ENCODE measurements at places on chromosomes 5 and 9.

- no peak for DNase-seq
Measured at GRCh38 chr9:87267251-87268070, 230.2 kb upstream of the DAPK1 start.

DNA sequence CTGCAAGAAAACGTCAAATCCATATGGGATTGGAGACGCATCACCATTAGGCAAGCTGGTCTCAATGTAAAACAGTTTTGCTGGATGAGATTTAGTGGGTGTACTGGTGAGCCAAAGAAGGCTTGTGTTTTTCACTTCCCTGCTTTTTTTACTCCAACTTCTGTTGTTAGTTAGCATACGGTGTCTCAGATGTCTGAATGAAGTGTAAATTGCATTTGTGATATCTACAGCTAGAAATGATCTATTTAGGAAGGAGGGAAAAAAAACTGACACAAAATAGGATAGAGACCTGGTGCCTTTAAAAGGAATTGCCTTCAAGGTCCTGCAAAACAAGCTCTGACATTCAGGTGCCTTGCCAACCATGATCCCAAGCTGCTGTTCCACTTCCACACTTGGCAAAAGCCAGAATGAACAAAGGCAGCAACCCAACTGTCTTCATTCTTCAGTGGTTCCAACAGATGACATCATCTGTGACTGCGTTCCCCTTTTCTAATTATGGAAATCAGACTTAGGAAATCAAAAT is 104.2 kb upstream of the RAI14 start:
- DNase-seq = no peak

DNA sequence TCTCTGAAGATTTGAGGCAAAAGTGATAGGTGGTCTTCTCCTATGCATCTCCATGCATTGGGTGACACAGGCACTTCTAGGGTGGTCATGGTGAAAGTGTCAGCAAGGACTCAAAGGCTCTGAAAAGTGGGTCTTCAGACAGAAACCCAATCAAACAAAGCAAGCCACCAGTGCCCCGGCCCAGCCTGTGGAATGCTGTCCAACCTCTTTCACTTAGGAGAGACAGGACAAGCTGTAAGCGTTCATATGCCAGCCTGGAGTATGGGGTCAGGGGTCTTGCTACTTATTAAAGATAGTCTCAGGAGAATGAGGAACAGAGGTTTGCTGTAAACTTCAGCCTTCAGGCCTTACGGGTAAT is 324.5 kb downstream of the GADD45G start:
- no peak for DNase-seq

DNA sequence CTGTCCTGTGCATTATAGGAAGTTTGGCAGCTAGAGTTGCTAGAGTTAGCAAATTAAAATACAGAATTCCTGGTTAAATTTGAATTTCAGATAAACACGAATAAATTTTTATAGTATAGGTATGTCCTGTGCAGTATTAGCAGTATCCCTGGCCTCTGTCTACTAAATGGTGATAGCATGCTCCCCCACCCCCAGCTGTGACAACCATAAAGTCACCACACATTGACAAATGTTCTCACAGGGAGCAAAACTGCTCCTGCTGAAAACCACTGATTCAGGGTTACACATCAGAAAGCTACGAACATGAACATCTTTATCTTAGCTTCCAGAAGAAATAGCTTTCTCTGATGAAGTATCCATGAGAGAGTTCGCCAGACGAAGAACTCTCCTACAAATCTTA is 91.8 kb upstream of the CCDC112 start:
- DNase-seq = no peak

- DNase-seq = no peak
Measured at GRCh38 chr5:53017794-53018391, 28.7 kb downstream of the ITGA2 start.

GRCh38 chr9:14547245-14548060 is 145.8 kb downstream of the ZDHHC21 start:
- DNase-seq = no peak

- no peak for DNase-seq
Measured at GRCh38 chr5:101751105-101751504, 545.0 kb downstream of the SLCO4C1 start.

DNA sequence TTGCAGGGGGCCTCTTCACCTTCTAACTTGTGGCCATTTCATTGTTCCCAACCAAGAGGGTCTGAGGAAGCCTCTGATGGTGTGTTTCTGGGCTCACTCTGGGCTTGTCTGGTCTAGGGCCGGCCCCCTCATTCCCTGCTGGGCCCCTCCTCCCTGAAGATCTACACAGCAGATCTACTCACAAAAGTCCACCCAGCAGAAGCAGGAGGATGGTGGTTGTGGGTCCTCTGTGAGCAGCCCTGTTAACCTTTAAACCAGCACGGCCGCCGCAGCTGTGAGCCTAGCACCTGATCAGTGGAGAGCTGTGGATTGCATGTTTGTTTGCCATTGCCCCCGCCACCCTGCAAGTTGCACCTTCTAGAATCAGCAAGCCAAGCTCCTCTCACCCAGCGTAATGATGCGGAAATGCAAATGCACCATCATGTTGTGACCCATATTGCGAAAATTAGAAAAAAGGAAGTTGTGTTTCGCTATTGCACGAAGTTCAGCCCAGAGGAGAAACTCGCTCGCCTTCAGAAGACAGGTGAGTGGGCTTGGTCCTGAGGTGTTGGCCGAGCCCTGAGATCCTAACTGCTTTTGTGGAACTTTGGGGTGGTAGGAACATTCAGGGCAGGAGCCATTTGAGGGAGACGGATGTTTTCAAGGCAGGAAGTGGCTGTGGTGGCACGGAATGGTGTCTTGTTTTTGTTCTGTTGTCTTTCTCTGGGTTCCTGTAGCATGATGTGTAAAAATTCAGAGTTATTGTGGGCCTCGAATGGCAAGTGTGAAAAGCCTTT is 16.7 kb downstream of the FGD3 start:
- DNase-seq = no peak

- no peak for DNase-seq
Measured at GRCh38 chr5:169670769-169671525, 33.9 kb downstream of the DOCK2 start.

DNA sequence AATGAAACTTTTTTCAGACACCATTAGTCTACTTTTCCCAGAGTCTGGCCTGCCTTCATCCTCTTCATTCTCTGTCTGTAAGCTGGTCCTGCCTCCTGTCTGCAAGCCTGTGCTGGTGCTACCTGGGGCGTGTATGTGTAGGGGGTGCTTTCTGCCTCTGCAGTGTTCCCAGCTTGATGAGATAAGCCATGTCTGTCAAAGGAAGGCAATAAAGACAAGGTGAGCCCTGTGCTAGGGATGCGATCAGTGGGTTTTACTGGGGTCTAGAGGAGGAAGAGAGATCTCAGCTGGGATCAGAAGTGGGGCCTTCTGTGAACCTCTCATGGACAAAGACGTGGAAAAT is 78.0 kb upstream of the TGFBR1 start:
- no peak for DNase-seq

- no peak for DNase-seq
Measured at GRCh38 chr9:35042081-35042604, 30.3 kb downstream of the VCP start.

DNA sequence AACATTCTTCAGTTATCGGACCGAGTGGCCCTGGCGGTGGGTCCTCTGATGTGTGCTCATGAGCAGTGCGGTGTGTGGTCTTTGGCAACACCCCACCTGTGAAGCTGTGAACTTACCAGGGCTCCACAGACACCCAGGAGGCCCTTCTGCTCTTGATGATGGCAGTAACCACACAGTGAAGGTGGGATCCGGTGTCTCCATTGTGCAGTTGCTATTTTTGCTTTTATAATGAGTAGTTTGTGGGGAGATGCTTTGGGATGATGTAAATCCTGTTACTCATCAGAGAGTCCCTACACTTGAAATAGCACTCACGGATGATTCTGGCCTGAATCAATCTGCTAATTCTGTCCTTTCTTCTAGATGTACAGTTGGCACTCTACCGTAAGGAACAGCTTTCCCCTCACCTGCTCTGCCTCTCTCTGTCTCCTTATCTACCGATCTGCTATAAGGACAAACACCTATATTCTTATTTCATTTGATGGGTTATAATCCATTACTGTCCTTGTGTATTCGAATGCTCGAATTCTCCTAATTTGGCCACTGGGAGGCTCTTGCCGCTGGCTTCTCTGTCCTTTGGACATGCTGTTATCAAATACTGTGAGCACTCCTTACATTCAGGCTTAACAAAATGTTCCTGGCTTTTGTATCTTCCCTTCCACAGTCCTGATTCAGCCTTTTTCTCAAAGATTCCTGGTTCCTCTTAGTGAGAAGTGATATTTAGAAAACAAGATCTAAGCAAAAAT is 20.2 kb downstream of the ATPSCKMT start:
- DNase-seq = no peak

DNA sequence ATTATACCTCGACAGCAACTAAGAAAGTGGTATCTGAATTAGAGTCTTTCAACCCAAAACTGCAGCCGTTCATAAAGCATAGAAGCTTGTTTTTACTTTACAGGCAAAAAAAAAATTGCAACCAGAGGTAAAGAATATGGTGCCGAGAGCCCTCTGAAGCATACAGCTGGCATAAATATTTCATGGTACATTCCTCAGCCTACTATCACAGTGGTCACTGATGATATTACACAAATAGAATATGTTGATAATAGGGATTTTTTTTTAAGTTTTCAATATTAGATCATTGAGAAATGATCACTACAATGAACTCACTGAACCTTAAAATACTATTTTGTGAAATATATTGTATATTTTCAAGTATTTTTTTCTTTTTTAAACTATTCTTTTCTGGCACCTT is 6.2 kb upstream of the SMC2 start:
- DNase-seq = no peak

GRCh38 chr5:107533910-107534876 is 136.5 kb downstream of the EFNA5 start:
- no peak for DNase-seq

- no peak for DNase-seq
Measured at GRCh38 chr5:139565411-139566305, 4.5 kb downstream of the UBE2D2 start.

DNA sequence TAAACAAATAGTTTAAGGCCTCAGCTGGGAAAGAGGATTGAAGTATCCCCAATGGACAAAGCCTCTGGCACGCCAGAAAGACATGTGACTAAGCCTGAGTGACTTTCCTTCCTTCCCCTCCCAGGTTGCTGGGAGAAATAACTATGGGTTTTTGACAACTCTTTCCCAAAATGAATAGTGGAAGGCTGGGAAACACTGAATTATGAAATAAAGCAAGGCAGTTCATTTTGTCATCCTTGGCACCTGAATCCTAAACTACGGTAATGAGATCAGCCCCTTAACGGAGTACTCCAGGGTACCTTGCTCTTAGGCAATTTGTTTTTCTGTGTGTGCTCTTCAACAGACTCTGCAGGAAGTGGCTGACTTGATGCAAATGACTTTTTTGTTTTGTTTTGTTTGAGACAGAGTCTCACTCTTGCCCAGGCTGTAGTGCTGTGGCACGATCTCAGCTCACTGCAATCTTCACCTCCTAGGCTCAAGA is 75.2 kb downstream of the LMNB1 start:
- DNase-seq = no peak

- DNase-seq = no peak
Measured at GRCh38 chr9:3931058-3931457, 368.8 kb downstream of the GLIS3 start.

DNA sequence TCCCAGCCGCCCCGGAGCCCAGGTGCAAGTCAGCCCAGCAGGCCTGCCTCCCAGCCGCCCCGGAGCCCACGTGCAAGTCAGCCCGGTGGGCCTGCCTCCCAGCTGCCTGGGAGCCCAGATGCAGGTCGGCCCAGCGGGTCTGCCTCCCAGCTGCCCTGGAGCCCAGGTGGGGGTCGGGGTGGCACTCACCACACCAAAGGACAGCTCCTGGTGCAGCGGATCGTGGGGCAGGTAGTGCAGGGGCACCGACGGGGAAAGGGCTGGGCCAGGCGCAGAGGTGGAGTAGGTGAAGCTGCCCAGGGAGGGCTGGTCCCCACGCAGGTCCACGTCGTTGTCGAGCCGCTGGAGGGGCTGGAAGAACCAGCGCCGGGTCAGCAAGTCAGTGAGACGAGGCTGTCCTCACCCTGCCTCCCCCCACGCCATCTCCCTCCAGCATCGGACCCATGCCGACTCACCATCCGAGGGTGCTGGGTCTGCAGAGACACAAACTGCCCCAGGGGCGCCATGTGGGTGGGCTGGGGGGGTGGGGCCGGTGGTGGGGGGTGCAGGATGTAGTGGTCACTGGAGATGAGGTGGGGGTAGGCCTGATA is 6.7 kb downstream of the RNF44 start:
- DNase-seq = no peak

- no peak for DNase-seq
Measured at GRCh38 chr5:69493396-69494133, 975 bp downstream of the OCLN start.

DNA sequence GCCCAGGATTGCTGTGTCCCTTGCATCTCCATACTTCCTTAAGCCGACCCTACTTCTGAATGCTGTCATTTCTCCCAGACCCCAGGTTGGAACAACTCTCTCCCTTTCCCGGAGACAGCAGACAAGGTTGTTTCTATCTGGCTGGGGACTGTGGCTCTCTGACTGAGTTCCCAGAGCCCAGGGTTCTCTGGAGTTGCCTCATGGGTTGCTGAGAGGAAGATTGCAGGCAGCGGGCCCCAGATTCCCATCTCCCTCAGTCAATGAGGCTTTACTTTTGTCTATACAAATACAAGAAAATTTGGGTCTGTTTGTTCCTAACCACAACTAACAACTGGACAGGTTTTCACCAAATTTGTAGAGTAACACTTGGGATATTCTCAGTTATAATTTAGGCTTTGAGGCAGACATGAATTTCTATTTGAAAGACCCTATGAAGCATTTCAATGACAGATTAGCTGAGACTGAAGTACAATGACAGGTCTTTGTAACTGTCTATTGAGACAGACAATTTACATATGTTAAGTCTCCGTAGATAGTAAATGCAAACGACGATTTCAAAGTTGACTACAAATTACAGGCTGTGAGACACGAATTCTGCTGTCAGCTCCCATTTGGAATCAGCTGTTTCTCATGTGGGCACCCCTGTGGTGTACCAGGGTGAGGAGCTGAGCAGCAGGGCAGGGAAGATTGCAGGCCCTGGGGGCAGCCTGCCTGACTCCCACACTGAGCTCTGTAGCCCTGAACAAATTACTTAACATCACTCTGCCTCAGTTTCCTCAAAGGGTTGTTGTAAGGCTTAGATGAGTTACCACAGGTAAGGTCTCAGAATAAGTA is 107.5 kb downstream of the ATP10B start:
- DNase-seq = no peak

Measured in smooth muscle cell of the brain vasculature (primary cell).